Epithelial cell of alveolus of lung (primary cell): ENCODE measurements at places on chromosomes 6 and 20. TPM values are rescaled to one million over a fixed set of nuclear protein-coding genes. Genes with fewer than 3 reads are reported as not detected.

PEX6 gene
- total RNA-seq: 16.5 and 60.2 TPM in 2 replicates

NINL gene
- 6.5 and 9.0 TPM in 2 replicates for total RNA-seq

PRR18 gene
- total RNA-seq: 0.13 TPM in 1 of 2 replicates, not detected in the other

HMGCLL1 gene
- total RNA-seq: 0.39 and 5.7 TPM in 2 replicates

CST5 gene
- 0.13 TPM in 1 of 2 replicates, not detected in the other for total RNA-seq
